ENCODE measurements at places on chromosomes 2 and 18.

- DNase-seq = no peak
Measured at GRCh38 chr2:85525567-85525966, 13.4 kb upstream of the MAT2A start.

- DNase-seq = no peak
Measured at GRCh38 chr18:37042381-37042780, 213.5 kb downstream of the KIAA1328 start.

GRCh38 chr2:149456285-149456684 is 125.9 kb downstream of the LYPD6 start:
- DNase-seq = no peak

GRCh38 chr2:197628043-197628500 is 47.3 kb downstream of the RFTN2 start:
- no peak for DNase-seq

- no peak for DNase-seq
Measured at GRCh38 chr2:204152616-204153015, 216.1 kb downstream of the ICOS start.

DNA sequence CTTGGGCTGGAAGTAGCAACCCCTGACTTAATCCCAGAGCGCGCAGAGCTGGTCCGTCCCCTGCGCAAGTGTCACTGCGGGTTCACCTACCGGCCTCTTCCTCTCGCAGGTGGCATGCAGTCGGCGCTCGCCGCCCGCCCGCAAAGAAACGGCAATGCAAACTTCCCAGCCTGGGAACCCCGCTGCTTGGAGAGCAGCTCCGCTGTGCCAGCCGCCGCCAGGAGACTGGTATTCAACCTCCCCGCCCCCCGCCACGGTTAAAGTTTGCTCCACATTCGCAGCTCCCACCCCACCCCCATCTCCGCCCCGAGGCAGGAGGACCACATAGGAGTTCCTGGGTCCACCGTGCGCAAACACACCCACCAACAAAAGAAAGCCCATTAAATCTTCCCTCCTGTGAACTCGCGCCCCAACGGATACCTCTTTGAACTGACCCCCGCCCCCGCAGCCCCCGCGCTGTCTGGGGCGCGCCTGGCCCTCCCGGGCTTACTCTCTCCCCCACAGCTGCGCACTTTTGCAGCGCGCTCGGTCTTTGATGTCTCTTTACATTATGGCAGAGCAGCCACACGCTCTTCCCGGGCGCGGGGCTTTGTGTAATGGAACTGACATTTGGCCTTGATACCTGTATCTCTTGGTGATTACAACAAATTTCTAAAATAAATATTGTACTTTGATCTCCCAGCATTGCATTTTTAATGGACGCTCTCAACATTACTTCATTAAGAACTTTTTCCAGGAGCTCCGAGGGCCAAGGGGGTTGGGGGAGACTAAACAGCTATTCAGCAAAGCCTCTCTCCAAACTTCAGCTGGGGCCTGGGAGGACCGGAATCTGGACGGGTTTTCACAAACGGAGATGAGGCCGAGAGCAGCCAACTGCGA is 3.1 kb upstream of the SP5 start:
- DNase-seq = no peak

DNA sequence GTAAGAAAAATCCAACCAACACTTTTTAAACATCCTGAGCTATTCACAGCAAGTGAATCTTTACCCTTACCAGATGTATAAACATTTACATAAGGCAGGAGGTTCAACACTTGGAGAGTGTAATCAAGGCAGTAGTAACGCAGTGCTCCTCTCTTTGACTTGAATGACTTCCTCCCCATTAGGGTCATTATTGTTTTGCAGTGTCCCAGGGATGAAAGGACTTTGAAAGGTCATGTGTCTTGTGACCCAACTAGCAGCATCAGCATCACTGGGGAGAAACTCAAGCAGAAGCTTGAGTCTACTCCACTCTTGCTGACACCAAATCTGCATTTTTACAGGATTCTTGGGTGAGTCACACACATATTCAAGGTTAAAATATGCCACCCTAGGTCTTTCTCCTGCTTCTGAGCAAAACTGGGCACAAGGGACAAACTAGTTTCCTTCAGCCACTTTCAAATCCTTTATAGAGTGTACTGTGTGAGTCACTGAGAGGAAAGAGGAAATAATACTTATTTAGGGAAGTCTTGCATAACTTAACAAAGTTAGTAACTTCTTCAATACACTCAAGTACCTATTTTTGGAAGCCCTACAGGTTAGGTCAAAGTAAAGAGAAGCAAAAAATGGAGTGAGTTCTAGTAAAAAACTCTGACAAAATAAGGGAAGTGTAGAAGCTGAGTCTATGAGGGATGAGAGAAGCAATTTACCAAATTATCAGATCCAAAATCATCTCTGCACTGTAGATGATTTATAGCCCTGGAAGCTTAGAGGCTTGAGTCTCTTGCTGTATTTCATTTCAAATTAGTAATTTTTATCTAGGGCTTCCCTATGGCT is 51.0 kb upstream of the EML4 start:
- DNase-seq = no peak

GRCh38 chr2:38528008-38528442 is 74.7 kb downstream of the HNRNPLL start:
- DNase-seq = no peak

- DNase-seq = no peak
Measured at GRCh38 chr2:237222601-237223041, 136.9 kb downstream of the COPS8 start.

GRCh38 chr2:178367344-178367743 is 83.6 kb downstream of the PRKRA start:
- no peak for DNase-seq

GRCh38 chr2:12953596-12953995 is 236.9 kb downstream of the TRIB2 start:
- DNase-seq = no peak

- no peak for DNase-seq
Measured at GRCh38 chr2:14872779-14873325, 240.3 kb downstream of the LRATD1 start.

GRCh38 chr18:79434607-79435401 is 39.1 kb downstream of the NFATC1 start:
- DNase-seq = no peak

DNA sequence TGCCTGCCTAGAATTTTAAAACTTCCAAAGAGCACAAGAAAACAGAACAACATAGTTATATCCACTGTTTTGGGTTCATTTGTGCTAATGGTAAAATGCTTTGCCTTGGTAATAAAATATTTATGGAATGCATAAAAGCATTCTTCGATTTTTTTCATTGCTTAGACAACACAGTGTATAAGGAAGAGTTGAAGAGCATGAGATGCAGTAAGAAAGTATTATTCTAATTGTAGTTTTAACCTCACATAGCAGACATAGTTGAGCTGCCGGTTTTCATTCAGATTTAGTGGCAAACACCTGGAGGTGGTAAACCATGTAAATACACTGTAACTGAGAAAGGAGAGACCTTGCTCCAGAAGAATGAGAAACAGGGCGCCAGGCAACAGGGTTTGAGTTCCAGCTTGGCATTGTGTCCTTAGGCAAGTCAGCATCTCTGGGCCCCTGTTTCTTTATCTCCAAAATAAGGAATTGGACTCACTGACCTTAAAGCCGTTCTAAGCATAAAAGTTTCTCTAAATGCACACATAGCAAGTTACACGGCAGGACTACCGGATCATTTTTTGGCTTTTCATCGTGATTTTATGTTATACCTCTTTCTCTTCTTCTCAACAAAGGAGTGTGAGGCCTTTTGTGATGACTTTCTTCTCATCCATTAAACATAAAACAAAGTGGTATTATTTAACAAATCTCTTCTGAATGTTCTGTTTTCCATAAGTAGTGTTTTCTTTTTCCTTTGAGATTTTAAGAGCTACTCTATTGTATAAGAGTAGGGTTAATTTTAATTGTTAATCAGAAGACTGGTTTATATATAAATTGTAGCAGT is 7.9 kb downstream of the UGP2 start:
- no peak for DNase-seq

DNA sequence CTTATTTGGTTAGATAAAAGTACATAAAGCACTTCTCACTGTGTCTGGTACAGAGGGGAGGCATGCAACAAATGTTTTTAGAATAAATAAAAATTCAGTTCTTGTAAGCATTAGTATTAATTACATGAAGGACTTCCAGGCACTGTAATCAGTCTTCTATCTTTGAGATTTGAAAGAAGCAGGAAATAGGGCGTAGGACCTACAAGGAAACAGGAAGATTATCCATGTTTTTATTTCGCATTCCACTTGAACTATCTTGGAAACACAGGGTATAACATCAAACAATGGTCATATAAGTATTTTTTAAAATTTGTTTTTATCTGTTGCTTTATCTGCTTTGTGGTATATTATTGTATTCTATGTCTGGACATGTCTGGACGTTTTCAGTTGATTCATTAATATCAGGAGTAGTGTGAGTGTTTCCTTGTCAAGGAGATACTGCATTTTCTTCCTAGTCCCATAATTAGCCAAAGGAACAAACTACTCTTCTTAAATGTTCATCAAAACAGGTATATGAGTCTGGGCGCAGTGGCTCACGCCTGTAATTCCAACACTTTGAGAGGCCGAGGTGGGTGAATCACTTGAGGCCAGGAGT is 32.5 kb downstream of the BMPR2 start:
- no peak for DNase-seq

DNA sequence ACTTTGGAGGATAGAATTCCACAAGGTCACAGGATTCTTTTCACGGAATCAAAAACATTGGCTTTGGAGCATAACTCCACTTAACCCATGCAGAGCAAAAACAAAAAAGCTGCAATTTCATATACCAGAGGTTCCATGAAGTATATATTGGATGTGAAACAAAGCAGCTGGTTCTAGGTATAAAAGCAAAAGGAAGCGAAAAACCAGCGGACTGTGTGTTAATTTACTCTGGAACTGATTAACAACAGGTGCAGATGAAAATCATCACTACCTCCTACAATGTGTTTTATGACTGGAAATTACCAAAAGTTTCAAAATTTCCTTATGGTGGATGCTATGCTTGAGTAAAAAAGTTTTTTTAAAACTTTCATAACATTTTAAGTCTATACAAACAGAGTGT is 54.4 kb upstream of the LINC00305 start:
- no peak for DNase-seq

- DNase-seq = no peak
Measured at GRCh38 chr2:178825183-178825582, 18.0 kb upstream of the TTN start.

GRCh38 chr2:149291881-149292280 is 38.5 kb upstream of the LYPD6 start:
- no peak for DNase-seq
